ENCODE measurements at places on chromosomes 13 and 19. TPM values are rescaled to one million over a fixed set of nuclear protein-coding genes. Genes with fewer than 3 reads are reported as not detected.

DNA sequence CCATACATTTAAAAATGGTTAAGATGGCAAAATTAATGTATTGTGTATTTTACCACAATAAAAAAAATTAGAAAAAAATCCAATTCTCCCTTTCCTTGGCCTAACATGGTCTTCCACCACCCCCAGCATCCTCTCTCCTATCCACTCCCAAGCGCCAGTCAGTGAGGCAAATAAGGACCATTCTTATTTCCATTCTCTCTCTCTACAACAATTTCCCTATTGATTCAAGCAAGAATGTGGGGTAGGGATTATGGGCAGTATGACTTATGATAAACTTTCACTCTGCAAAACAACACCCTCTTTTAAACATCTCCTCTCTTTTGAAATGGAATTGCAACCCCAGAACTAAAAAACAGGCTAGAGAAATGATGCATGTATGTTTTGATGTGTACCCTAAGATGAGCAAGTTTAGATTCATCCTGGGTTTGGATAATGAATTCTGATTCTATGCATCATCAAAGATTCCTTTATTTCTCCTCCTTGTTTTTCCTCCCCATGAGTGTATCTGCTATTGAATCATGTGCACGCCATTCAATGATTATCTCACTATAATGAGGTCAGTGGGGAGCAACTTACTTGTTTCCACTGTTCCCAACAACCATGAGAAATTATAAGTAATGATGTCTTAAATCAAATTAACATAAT is 3.5 kb downstream of the STARD13 start:
- no peak for DNase-seq

DNA sequence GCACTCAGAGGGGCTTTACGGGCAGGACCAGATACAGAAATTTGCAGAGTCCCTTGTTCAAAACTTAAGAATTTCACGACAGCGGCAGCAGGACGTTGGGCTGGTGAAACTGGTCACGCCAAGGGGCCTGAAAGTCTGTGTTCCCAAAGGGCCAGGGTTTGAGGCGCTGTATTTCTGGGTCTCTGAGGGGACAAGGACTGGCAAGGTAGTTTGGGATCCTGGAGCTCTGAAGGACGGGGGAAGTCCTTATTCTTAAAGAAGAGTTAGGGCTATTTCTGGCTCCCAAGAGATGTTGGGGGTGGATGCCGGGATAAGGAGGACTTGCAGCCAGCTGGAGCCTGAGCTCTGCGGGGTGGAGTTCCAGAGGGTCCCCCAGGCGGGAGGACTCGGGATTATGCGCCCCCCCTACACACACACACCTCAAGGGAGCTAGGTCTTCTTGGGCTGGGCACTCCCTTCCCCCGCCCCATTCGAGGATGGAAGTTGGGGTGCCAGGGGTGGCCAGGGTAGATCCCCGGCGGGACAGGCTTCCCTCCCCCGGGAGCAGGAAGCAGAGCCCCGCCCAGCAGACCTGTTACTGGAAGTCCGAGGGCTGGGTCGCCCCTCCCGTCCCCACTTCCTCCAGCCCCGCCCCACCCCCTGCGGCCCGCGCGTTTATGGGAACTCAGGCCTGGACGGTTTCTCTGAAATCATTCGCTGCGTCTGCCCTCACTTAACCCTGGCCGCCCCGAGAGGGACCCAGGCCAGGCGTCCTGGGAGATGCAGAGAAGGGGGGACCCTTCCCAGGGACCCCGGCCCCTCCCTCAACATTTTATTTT is 5.6 kb downstream of the BCL3 start:
- DNase-seq: peak; percentile 94

The SIGLEC11 gene
- not detected for total RNA-seq

DNA sequence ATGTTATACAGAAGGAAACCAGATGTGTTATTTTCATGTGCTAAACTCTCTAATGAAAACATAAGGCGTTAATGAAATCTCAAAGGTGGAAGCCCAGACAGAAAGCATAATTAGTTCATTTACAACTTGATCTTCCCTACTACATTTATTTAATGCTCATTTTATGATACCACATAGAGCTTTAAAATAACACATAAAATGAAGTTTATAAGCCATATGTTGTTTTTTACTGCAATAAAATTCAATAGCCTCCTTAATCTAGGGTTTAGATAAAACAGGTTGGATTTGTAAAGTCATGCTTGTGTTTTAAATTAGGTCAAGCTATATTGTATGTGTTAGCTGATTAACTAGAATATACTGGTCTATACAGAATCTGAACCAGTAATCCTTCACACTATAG is 81.2 kb downstream of the TNFRSF19 start:
- no peak for DNase-seq

The ZNF677 gene
- total RNA-seq: 4.6 TPM
